ENCODE measurements at places on chromosomes 3 and 15. TPM values are rescaled to one million over a fixed set of nuclear protein-coding genes. Genes with fewer than 3 reads are reported as not detected.

Gene PLCL2
- total RNA-seq: 10.8 TPM

Gene SLC6A1
- total RNA-seq: not detected

Gene NOX5
- not detected for total RNA-seq

Gene STRIT1
- not detected for total RNA-seq

Gene CD96
- total RNA-seq: not detected

Gene TP63
- total RNA-seq: 1.6 TPM

Gene VPS13C
- total RNA-seq: 57.1 TPM

Gene ARID3B
- total RNA-seq: 81.9 TPM

Gene IL16
- 0.38 TPM for total RNA-seq

Gene ITIH4
- 9.7 TPM for total RNA-seq

Gene ARRDC4
- total RNA-seq: 12.1 TPM

Gene CPEB1
- 0.60 TPM for total RNA-seq

Gene CACNA2D3
- not detected for total RNA-seq

Gene VEPH1
- total RNA-seq: 12.3 TPM

Gene SIDT1
- not detected for total RNA-seq

Gene B3GNT5
- 28.4 TPM for total RNA-seq

Gene H1-8
- total RNA-seq: not detected

Gene ROBO2
- total RNA-seq: 83.8 TPM

Gene EFCAB12
- 6.8 TPM for total RNA-seq

Gene LYZL4
- not detected for total RNA-seq

Gene GOLGA8Q
- total RNA-seq: not detected

Gene SNURF
- 16.9 TPM for total RNA-seq

Gene TMEM266
- total RNA-seq: 0.50 TPM

Gene ATP10A
- 0.07 TPM for total RNA-seq

All from progenitor cell of endocrine pancreas (in vitro differentiated cells).